Activated CD8-positive, alpha-beta memory T cell treated with anti-CD3 and anti-CD28 coated beads for 48 hours (primary cell): ENCODE measurements at places on chromosomes 5 and 9.
A peak's percentile ranks its signal among the peaks of the same experiment; 100 is the strongest.

- DNase-seq = no peak
Measured at GRCh38 chr9:136160381-136160841, 41.7 kb upstream of the TMEM250 start.

DNA sequence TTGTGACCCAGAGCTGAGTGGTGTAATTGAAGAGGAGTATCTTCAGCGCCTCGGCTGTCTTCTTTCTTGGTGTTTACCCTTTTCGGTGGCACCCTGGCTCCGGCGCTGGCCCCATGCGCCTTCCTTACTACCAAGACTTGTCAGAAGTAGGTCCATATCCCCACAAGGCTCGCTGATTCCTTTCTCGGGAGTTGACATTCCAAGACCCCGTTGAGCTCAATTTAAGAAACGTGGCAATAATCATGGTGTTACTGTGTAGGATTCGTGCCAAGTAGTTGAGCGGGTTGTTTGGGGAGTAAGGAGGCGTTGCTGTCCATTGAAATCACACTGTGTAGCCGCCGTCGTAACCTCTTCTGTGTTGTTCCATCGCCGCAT, 795 bp downstream of the NDUFAF2 start:
- no peak for DNase-seq

DNA sequence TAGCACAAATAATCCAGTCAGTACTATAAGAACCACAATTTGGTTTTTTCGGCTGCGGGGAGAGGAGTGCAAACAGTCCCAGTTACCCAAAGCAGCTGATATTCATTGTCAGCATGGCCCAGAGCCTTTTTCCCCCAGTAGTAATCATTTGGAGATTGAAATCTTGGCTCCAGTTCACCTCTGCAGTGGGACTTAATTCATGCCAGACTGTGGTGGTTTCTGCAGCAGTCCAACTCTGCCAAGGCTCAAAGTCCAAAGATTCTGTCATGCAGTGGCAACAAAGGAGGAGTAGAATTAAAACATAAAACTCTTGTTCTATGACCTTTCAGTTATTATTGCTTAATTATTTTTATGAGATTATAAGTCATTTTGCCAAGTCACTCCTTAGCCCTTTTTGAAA, 25.0 kb upstream of the TRIM36 start:
- DNase-seq = no peak

- DNase-seq = no peak
Measured at GRCh38 chr9:133880136-133880535, 112.0 kb downstream of the VAV2 start.

DNA sequence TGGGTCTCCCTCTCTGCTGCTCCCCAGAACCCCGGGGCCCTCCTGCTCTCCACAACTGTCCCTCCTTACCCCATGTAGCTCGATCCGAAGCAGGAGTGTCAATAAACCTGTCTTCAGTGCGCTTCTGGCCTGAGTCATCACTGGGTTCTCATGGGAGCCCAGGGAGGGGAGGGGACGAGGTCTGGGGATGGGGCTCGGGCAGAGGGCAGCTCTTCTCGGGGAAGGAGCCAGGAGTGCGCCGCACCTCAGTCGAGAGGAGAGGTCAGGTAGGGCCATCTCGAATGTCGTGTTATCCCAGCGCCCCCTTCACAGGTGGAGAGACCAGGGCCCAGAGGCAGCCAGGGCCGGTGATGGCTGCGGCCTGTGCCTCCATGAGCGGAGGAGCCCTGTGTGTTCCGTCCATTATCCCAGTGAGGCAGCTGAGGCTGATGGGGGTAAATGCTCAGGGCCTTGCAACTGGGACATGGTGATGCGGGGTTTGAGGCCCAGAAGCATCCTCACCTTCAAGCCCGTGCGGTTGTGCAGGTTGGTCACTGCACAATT, 52.1 kb downstream of the LRSAM1 start:
- no peak for DNase-seq

DNA sequence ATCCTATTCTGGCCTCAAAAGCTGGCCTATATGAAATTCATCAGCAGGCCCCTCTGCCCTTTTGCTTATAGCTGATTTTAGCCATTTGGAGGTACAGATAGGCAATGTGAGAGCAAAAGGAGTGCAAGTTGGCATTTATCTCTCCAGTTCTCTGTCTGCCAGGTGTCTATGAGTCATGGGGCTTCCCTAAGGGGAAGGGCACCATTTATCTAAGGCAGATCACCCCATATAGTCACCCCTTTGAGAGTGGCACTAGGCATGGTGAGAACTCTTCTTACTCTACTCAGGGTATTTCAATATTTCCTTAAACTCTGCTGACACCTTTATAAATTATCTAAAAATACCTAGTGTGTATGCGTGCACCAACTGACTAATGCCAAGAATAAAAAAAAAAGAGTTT, 314.7 kb upstream of the CDH6 start:
- DNase-seq = no peak

GRCh38 chr9:134732392-134733110, 90.9 kb downstream of the COL5A1 start:
- DNase-seq = no peak

GRCh38 chr5:154516475-154516874, 38.4 kb upstream of the HAND1 start:
- no peak for DNase-seq

- DNase-seq = no peak
Measured at GRCh38 chr5:167684251-167684650, 607.2 kb upstream of the WWC1 start.

- peak; percentile 39 for DNase-seq
Measured at GRCh38 chr5:43396762-43397304, 15.4 kb downstream of the CCL28 start.

DNA sequence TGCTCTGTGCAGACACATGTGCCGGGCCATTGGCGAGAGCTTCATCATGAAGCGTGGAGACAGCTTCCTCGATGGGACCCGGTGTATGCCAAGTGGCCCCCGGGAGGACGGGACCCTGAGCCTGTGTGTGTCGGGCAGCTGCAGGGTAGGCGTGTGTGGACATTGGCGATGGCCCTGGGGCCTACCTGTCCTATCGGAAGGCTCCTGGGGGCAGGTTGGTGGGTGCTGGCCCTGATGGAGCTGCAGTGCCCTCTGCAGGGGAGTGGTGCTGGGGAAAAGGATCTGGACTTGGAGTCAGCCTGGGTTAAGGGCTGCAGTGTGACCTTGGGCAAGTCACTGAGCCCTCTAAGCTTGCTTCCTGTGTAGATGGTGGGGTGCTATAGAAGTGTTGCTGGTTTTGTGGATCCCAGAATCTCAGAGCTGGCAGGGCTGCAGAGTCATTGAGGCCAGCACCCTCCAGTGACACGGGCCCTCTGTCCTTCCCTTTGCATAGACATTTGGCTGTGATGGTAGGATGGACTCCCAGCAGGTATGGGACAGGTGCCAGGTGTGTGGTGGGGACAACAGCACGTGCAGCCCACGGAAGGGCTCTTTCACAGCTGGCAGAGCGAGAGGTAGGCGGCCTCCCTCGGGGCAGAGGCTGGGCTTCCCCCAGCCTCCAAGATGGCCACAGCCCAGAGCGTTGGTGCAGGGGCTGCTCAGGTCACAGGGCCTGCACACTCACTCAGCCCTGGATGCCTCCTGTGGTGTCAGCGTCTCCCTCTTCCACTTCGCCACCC, 15.8 kb downstream of the ADAMTS13 start:
- no peak for DNase-seq

DNA sequence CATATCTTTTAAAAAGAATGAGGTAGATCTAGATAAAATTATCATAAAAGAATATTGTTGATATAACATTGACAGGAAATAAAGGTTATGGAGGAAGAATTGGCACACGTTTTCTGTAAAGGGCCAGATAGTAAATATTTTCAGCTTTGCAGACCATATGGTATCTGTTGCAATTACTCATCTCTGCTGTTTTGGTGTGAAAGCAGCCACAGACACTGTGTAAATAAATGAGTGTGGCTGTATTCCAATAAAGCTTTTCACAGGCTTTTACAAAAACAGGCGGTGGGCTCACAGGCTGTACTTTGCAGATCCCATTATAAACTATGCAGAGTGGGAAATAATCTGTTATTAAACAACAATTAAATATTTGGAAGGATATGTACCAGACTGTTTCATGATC, 87.4 kb downstream of the SGCD start:
- DNase-seq = no peak

DNA sequence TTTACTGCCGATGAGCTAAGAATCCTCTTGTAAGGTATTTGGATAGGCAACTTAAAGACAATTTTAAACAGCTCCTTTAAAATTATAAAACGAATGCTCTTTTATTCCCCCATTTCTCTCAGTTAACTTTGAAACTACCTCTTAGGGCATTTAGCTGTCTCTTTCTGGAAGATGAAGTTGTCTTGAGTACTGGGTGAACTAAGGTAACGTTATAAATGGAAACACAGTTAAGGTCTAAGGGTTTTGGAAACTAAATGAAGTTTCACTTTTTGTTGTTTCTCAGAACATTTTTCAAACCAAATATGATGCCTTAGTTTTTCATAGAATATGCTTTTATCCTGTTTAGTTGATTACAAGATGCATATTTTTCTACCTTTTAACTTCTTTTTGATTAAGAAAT, 6.8 kb downstream of the UBE2R2 start:
- no peak for DNase-seq

- no peak for DNase-seq
Measured at GRCh38 chr5:171593401-171593800, 174.0 kb downstream of the FGF18 start.
